ENCODE measurements at places on chromosomes 5 and 9.

- no peak for DNase-seq
Observed at GRCh38 chr5:167827766-167828165, 463.7 kb upstream of the WWC1 start.

- DNase-seq = peak; percentile 90
Observed at GRCh38 chr5:150449517-150450339, at the start of gene RPS14. TSS of gene RPS14 (minus strand) at chr5:150449739. CDS start at chr5:150447733, 2,006 bp downstream.

DNA sequence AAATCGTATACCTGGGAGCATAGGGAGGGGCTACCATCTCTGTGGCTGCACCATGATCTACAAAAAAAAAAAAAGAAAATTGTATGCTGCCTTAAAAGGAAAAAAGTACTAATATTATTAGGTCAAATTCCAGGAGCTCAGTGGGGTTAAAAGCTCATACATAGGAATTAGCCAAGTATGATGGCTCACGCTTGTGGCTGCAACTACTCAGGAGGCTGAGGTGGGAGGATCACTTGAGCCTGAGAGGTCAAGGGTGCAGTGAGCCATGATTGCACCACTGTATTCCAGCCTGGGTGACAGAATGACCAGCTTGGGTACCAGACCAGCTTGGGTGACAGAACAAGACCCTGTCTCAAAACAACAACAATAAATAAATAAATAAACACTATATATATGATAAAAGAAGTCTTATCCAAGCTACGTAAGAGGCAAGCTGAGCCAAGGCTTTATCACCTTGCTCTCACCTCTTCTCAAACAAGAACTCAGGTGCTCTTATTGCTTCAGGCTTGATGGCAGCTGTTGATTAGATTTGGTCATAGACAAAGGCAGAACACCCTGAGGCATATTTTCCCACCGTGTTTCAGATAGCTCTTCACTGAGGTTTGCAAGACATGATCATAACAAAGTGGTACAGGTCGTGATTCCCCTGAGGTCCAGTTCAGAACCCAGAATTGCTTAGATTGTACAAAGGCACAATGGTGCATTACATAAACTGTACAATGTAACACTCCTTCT is 3.3 kb upstream of the FBXW11 start:
- no peak for DNase-seq

- DNase-seq = no peak
Observed at GRCh38 chr9:105341434-105342146, 97.1 kb downstream of the SLC44A1 start.

GRCh38 chr9:110135846-110136245 is 72.1 kb downstream of the C9orf152 start:
- DNase-seq = no peak

GRCh38 chr5:112594095-112594850 is 143.4 kb upstream of the APC start:
- no peak for DNase-seq

DNA sequence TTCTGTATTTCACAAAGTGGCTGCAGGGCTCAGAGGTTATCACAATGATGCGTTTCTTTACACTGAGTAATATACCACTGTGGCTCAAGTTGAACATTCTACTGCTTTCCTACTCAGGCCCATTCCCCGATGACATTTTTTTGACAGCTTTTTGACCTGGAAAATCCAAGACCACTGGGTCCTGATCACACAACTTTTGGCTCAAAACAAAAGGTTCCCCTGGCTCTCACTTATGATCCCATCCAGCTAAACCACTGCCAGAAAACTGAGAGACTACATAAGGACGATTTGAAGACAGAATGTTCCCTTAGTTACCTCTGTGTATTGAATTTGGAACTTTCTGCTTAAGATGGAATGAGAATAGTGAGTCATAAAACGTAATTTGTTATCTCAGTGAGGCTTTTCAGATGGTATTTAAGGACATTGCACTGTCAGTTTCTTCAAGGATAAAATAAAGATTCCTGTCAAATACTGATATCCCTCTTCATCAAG is 78.0 kb upstream of the FBXL7 start:
- DNase-seq = no peak

DNA sequence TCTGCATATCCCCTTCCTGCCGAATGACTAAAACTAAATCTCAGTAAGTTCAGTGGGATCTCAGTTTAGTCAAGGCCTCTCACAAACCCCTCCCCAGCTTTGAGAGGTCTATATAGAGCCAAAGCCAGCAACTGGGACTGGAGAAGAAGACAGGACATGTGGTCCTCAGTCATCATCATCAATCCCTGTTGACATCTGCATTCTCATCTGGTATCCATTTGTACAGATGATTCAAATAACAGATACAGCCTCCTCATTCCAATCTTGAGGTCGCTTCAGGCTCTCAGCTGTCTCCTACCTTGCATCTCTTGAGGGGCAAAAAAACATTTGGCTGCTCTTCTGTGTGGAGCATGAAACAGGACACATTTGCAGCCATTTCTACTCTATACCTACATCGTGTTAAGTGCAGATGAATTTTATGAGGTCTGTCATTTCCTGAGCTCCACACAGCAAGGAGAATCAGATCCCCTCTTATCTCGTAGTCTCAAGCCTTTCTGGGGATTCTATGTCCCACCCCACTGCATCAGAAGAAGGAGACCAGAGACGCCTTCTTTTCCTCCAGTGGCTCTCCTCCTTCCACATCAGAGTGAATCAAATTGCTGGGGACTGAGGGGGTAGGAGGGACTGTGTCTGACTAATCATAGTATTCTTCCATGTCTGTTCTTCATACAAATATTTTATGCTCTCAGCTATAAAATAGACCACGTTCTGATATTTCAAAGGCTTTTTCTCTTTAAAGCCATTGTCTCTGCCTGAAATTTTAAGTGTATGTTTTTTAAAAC is 4.7 kb upstream of the RECK start:
- DNase-seq = no peak

- no peak for DNase-seq
Observed at GRCh38 chr9:136587145-136587943, 41.5 kb upstream of the NOTCH1 start.

DNA sequence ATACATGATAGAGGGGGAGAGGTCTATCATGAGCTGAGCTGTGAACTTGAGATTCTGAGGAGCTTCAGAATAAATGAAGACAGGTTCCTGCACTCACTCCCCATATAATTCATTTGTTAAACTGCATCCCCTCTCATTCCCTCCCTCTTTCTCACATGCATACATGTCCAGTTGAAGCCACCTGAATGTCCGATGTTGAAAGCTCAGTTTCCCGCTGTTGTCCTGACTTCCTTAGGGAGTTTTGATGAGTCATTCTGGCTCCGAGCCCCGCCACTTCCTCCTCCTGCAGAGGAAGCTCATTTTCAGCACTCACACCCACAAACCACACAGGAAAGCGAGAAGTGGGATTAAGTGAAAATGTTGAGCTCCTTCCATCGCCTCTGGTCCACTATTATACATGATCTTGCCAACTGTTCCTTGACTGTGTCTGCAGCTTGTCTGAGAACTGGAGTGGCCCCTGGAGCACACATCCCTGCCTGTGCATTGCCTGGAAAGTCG is 121.2 kb downstream of the CEMIP2 start:
- DNase-seq = peak; percentile 89

GRCh38 chr5:100901821-100902341 is 1.2 kb downstream of the ST8SIA4 start:
- peak; percentile 30 for DNase-seq

DNA sequence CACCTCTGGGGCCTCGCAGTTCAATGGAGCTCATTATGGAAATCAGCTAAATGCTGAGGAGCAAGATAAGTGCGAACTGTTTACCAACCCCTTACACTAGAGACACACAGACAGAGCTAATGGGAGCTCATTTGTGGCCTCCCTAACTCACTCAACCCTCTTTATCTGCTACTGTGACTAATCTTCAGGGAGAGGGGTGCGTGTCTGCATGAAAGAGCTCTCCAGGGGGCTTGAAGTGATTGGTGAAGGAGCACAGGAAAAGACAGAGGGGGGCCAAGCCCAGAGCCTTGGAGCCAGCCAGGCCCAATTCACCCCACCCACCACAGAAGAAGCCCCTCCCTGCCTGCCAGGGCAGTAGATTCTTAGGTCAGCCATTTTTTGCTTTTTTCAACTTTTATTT is 466.8 kb upstream of the BRINP1 start:
- no peak for DNase-seq

- no peak for DNase-seq
Observed at GRCh38 chr9:34536685-34537084, 13.9 kb upstream of the ENHO start.

DNA sequence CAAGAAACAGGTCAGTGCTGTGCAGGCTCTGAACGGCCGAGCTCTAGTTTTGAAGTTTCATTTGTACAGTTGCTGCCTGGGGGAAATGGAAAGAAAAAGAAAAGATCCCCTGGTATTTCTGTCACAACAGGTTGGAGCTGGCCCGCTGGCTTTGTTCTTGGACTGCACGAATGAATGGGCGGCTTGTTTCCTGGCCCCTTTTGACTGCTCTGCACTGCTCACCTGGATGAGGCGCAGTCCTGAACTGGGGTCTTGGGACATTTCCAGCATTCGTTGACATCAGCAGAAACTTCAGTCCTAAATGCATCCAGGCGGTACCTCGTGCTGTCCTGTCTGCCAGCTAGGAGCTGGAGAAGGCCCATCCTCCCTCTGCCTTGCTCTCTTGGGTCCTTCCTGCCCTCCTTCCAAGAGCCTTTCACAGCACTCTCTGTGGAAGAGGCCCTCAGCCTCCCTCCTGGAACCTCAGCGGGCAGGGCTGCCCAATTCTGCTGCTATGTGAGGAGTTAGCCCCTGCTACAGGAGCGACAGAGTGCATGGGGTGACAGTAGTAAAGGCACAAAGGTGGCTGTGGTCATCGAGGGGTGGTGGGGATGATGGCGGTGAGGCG is 189.2 kb downstream of the FSTL4 start:
- no peak for DNase-seq

GRCh38 chr5:158940977-158941376 is 158.7 kb downstream of the EBF1 start:
- no peak for DNase-seq

DNA sequence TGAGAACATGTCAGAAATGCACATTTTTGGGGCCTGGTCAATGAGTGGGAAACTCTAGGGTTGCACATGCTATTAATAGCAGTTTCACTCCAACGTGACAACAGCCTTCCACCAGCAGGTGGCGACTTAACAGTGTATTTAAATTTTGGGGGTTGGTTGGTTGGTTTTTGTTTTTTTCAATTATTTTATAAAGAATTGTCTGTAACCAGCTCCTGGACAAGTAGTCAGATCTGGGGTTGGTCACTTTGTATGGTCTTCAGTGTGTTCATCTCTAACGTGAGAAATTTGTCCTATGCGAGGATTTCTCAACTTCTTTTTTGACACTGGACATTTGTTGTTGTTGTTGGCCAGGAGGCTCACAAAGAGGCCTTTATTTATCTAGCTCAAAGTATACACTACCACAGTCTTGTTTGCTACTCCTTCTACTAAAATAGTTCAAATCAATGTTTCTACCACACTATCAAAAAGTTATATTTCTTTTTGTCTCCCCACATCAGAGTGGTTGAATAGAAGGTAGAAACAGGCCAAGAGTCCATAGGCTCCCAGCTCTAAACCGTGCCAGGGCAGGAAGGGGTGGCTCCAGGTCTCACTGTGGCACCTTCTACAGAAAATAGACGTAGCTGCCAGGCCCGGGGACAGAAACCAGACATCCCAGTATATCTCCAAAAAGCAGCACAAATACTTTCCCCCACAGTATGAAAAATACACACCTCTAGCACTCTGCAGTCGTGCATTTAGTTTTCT is 110.4 kb downstream of the TRPM6 start:
- peak; percentile 48 for DNase-seq

DNA sequence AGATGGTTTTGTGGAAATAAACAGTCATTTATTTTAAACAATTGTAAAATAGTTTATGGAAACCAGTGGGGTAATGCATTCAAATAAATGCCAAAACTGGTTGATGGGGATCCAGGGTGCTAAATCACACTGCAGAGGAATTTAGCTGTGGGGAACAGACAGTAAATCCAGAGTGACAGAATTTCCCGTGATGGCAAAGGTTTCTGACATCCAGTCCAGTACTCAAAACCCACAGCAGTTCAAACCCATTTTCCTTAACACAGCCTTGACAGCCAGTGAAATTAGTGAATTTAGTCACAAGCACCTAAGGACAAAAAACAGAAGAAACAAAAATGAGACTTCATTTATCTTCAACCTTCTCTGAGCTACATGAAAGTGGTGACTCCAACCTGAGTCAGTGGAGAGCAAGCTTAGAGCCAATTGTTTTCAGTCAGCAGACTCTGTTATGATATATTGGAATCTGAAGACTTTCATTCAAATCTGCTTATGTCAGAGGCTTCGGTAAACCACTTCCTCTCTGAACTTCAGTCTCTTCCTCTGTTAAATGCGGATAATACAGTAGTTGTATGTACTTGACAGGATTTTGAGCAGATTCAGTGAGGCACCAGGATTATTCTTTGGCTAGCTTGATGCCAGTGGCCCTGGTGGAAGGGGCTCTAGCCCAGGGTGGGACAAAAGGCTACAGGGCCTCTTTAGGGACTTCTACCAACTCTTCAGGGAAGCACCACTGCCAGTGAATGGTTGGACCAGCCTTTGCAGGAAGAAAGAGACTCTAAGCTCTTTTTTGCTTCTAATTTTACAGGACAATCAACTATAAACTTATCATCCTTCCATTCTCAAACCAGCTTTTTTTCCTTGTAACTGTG is 185.3 kb downstream of the MAPKAP1 start:
- peak; percentile 61 for DNase-seq

All from H4 (cell line).